T-helper 9 cell (primary cell): ENCODE measurements at places on chromosomes 5 and 9.

GRCh38 chr5:168318240-168318639, 26.8 kb downstream of the WWC1 start:
- no peak for DNase-seq

DNA sequence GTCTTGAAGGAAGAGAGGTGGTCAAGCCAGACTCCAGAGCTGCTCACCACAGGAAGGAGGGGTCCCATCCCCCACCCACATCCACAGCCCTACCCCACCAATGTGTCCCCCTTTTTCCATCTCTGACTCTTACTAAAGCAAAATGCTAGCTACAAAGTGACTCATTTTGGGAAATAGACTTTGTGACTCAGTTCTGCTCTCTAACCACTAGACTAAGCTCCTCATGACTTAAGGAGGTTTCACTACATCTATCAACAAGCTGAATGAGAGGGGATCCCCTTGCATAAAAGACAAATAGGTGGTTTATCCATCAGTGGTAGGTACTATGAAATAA, 35.1 kb upstream of the ADRB2 start:
- DNase-seq: no peak

DNA sequence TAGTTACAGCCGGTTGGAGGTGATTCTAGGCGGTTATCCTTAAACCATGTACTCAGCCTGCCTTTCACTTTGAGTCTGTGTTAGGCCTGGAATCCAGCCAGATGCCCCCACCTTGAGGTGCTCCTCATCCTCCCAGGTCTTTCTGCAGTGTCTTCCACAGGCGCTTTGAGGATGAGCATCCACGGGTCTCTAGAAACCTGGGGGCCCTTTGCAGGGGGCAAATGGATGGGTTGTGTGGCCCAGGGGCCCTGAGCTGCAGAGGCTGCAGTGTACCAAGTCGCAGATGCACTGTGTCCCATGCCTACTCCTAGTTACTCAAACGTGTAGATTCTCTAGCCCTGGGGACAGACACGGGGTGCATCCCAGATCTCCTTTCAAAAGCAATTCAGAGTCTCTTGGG, 242.1 kb upstream of the IRX1 start:
- no peak for DNase-seq

DNA sequence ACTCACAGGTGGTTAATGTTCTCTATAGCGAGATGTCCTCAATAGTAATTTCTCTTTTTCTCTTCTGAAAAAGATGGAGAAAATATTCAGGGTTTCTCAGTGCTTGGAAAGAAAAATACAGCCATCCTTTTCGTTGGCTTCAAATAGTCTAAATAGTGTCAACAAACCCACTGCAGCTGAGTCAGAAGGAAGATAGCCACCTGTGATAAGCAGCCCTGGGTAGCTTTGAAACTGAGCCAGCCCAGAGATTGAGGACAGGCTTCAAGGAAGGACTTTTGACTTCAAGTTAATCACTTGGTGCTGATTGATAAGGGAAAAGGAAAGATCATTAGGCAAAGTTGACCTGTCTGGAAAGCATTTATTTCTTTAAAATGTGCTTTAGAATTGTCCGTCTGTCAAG, 78.7 kb upstream of the TYRP1 start:
- DNase-seq: no peak

DNA sequence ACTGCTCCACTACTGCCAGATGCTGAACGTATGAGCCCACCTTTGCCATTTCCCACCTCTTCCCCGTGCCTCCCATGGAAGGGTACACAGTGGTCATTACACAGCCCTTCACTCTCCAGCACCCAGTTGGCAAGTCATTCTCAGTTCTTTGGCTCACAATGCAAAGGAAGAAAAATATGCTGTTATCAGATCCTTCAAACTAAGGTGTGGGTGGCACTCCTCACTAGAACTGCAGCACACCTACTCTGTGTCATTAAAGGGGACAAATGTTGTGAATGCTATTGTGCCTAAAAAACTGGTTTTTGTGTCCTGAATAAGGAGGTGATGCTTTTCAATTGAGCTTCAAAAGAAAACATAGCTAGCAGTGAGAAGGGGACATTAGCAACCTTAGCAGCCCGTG, 183.1 kb upstream of the SNX2 start:
- no peak for DNase-seq

DNA sequence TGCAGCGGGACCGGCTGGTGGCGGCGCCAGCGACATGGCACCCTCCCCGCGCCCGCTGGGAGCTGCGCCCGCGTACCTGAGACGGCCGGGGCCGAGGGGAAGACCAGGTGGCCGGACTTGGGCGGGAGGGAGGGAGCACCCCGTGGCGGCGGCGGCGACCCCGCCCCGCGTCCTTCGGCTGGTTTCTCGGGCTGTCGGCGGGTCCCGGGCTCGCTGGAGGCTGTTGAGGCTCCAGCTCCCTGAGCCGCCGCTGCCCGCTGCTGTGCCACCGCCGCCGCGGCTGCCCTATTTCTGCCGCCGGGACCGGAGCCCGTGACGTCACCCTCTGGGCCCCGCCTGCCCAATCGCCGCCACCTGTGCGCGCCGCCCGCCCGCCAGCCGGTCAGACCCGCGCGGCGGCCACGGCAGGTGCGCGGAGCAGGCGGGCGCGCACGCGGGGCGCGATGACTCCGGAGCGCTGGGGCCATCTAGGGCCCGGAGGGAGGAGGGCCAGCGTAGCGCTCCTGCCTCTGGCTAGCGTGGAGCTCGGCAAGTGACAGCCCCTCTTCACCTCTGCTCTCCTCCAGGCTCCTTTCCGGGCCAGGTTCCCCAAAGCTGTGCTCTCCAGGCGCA, at the start of gene FSTL4:
Gene FSTL4 (minus strand): TSS at position 293 of the 612 bp plus-strand sequence.
- no peak for DNase-seq

GRCh38 chr5:171646102-171647042, 139.2 kb upstream of the SMIM23 start:
- no peak for DNase-seq

DNA sequence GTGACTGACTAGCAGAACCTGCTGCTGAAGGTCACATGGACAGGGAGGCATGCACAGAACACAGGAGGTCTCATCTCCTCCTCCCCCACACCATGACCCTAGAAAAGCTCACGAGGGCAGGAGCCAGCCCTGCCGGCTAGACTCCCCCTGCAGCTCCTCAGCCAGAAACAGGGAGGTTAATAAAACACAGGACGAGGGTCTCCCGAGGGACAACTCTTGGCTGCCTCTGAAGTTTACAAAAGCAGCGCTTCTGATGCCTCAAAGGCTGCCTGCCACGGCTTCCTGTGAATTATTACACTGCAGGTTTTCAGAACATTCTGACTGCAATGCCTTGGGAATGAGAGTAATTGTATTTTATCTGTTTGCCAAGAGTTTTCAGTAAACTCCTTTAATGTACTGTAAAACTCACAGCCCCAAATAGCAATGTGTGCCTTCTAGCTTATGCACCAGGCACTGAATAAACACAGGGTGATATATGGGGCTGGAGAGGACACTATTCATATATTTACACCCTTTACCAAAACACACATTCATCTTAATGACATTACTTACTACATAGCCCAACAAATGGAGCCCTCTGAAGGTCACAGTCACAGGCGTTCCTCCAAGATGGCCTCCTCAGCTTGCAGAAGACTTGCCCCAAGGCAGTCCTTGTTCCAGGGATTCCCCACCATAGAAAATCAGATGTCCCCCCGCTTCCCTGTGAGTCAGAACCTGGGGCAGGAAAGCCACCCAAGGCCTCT, 83.7 kb downstream of the C5orf15 start:
- DNase-seq: no peak

DNA sequence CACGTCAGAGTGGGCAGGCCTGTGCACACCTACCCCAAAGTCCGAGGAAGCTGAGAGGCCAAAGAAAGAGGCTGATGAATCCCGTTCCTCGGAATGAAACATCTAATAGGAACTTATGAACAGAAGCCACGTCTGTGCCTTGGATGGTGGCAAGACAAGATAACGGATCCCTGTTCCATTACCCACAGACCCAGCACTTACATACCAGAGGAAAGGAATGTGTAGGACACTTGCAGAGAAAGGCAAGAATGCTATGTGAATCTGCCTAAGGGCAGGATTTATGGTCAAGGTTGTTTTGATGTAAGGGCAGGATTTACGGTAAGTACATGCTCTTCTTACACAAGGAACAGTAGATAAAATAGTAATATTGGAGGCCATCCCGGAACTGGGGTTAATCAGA, 93.2 kb downstream of the WDR41 start:
- DNase-seq: no peak

DNA sequence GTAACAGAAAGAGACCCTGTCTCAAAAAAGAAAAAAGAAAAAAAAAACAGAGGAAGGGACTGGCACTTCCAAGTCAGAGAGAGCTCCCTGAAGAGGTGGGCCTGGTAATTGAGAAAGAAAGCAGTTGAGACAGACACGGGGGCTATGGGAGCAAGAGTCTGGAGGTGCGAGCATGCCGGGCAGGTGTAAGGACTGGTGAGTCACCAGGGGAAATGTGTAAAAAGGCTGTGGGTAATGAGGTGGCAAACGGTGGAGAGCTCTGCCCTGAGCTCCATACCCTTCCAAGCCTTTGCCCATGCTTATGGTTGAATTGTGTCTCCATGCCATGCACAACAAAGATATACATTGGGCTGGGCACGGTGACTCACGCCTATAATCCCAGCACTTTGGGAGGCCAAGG, 18.0 kb upstream of the JADE2 start:
- DNase-seq: no peak

- no peak for DNase-seq
Observed at GRCh38 chr5:135172718-135173117, 138.7 kb upstream of the PITX1 start.

DNA sequence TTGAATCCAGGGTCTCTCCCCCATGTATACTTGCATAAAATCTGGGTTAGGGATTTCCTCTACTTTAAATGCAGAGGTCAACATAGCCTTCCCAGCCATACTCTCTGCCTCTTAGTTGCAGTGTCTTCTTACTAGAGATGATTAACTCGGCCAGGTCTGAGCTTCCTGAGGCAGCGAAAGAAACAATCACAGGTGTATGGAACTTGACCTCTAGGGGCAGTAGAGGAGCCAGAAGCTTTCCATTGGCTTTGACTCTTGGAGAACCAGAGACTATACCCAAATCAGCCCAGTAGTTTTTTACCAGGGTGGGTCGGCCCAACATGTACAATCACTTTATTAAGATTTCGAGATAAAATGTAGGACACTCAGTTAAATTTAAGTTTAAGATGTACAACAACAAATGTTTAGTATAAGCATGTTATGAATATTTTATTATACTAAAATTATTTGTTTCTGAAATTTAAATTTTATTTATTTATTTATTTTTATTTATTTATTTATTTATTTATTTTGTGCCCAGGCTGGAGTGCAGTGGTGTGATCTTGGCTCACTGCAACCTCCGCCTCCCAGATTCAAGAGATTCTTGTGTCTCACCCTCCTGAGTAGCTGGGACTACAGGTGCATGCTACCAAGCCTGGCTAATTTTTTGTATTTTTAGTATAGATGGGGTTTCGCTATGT, 48.0 kb upstream of the DMRT3 start:
- no peak for DNase-seq

GRCh38 chr9:84711398-84711777, 41.9 kb downstream of the NTRK2 start:
- no peak for DNase-seq

DNA sequence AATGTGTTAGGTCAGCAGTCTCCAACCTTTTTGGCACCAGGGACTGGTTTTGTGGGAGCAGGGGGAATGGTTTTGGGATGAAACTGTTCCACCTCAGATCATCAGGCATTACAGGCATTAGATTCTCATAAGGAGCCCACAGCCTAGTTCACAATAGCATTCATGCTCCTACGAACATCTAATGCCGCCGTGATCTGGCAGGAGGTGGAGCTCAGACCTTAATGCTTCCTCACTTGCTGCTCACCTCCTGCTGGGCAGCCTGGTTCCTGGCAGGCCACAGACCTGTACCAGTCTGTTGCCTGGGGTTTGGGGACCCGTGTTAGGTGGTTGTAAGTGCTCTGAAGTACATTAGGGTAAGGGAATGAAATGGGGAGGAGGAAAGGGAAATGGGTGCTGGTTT, 9.7 kb upstream of the CTNNA1 start:
- no peak for DNase-seq

GRCh38 chr9:118401546-118401945, 697.3 kb downstream of the TLR4 start:
- no peak for DNase-seq

- no peak for DNase-seq
Observed at GRCh38 chr9:4138781-4139180, 161.1 kb downstream of the GLIS3 start.

DNA sequence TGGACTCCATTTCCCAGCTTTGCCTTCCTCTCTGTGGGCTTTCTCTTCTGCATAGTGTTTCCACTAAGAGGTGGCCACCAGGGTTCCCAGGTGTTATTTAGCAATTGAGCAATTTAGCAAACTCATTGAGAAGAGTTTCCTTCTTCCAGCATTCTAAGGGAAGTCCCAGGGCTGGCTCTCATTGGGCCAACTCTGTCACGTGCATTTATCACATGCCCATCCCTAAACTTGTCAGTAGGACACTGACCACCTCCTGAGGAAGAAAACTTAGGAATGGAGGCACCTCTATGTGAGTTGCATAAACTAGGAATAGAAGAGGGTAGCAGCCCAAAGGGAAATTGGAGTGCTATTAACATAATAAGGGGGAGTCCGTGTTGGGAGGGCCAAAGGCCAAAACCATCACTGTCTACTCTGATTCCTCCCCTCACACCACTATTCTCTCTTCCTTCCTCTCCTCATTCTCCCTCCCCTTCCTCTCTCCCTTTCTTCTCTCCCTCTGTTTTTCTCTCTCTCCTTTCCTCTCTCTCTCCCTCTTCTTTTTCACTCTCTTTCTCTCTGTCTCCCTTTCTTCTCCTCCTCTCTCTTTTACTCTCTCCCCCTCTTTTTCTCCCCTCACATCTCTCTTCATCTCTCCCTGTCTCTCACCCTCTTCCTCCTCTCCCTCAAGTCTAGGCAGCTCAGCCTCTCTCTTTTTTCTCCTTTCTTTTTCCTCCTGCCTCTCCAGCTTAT, 213.4 kb downstream of the PALM2AKAP2 start:
- DNase-seq: no peak

DNA sequence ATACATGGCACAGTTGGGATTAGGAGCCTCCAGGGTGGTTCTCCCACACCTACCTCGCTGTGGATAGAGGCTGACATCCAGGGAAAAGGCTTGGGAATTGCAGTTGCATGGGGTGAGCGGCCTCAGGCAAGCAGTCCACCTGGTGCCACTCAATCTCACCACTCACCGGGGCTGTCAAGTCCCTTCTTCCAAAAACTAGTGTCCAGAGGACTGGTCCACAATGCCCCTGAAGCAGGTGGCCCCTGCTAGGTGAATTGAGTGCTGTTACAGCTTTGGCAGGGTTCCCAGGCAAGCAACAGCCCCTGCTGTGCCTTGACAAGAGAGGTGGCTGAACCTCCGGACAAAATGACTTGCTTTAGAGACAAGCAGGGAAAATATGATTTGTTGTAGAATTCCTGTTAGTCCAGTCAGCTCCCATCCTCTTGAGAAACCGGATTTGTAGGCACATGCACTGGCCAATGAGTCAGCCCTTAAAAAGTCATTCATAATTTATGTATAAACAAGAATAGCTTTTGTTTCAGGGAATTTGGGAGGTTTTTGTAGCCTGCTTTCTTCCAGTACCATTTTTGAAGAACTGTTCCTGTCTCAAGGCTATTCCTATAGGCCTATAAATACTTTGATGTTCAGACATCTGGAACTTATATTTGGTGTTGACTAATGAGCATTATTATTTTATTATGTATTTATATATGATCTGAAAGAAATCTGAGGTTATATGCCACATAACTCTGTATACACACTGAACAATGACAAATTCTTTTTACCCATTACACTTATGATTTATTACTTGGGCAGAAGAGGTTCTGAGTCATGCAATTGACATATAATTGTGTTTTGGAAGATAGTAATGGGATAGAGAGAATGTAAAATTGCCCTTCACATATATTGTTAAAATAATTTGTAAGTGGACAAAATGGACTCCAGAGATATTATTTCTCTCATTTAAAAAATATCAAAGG, 411.1 kb downstream of the ACTL7B start:
- no peak for DNase-seq

GRCh38 chr9:75858497-75859092, 31.9 kb upstream of the PCSK5 start:
- DNase-seq: no peak
